ENCODE measurements at places on chromosomes 7 and 10. TPM values are rescaled to one million over a fixed set of nuclear protein-coding genes. Genes with fewer than 3 reads are reported as not detected.

Gene PNLIPRP1
- total RNA-seq: not detected

Gene VSTM4
- total RNA-seq: 71.4 TPM

Gene LGI1
- total RNA-seq: 0.12 TPM

Gene ARL4A
- 12.4 TPM for total RNA-seq

Gene HTR7
- 2.7 TPM for total RNA-seq

Gene PLEKHS1
- 0.24 TPM for total RNA-seq

All from hair follicle dermal papilla cell (primary cell).